ENCODE measurements at places on chromosomes 7 and 10.

GRCh38 chr7:151191544-151191943, 4.5 kb upstream of the ASB10 start:
- no peak for DNase-seq

DNA sequence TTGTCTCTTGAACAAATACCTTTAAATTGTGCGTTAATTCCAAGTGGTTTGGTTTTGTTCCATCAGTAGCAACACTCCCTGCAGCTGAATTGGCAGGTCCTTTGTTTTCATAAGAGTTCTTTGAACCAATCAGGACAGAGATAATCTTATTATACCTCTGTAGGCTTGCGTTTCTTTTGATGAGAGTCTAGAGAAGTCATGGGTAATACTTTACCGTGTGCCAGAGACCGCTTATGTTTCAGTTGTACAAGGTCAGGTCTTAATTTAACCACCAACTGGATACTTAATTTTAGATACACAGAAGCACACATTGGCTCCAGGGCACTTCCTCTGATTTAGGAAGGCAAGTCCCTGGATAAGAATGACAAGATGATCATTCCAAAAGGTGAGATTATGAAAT, at the start of gene ASB15:
Gene ASB15 (plus strand): TSS at position 292 of the 400 bp plus-strand sequence. CDS start 12,682 bp downstream, outside the sequence.
- DNase-seq: no peak

GRCh38 chr10:77031531-77032187, 605.9 kb downstream of the KCNMA1 start:
- no peak for DNase-seq

- DNase-seq: no peak
These were observed 30.4 kb upstream of the JAZF1 start for GRCh38 chr7:28211006-28211405.

DNA sequence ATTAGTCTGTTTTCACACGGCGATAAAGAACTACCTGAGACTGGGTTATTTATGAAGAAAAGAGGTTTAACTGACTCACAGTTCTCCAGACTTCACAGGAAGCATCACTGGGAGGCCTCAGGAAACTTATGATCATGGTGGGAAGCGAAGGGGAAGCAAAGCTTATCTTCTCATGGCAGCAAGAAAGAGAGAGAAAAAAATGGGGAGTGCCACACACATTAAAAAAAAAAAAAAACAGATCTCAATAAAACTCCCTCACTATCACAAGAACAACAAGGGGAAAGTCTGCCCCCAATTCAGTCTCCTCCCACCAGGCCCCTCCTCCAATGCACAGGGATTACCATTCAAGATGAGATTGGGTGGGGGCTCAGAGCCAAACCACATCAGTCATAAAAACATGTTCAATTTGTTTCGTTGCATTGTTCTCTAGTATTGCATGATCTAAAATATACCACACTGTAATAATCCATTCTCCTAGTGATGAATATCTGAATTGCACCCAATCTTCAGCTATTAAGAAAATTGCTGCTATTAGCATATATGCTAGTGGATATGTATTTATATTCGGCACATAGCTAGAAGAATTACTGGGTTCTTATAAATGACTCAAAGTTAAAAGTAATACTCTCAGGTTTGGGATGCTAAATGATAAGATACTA, 328.9 kb upstream of the KCND2 start:
- DNase-seq: no peak

DNA sequence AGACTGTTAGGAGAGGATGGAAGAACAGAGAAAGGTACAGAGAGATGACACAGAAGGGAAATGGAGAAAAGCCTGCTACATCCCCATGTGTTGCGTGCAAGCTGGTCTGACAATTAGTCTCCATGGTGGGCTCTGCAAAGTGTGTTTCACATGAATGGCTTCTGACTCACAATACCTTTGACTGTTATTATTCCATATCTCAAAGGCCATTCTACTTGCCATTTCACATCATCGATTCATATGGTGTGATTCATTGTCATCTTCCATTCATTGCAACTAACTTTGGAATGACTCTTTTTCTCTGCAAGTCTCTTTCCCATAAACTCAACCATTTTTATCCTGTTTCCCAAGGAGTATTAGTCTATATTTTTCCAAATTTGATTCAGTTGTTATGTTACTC, 208.9 kb upstream of the INHBA start:
- peak; percentile 51 for DNase-seq

DNA sequence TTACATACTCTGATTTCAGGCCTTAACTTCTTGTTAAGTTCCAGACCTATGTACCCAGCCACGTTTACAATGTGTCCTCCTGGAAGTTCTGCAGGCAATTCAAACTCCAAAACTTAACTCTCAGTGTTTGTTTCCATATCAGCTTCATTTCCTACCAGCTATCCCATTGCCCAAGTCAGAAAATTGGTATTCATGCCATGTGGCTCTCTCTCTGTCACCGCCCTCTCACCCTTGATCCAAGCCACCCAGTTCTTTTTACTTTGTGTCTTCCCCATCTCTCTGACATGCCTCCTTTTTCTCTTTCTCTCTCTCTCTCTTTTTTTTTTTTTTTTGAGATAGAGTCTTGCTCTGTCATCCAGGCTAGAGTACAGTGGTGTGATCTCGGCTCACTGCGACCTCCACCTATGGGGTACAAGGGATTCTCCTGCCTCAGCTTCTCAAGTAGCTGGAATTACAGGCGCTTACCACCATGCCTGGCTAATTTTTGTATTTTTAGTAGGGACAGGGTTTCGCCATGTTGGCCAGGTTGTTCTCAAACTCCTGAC, 33.9 kb downstream of the ARL4A start:
- no peak for DNase-seq

- no peak for DNase-seq
These were observed 39.2 kb downstream of the DNAJC9 start for GRCh38 chr10:73207883-73208282.

DNA sequence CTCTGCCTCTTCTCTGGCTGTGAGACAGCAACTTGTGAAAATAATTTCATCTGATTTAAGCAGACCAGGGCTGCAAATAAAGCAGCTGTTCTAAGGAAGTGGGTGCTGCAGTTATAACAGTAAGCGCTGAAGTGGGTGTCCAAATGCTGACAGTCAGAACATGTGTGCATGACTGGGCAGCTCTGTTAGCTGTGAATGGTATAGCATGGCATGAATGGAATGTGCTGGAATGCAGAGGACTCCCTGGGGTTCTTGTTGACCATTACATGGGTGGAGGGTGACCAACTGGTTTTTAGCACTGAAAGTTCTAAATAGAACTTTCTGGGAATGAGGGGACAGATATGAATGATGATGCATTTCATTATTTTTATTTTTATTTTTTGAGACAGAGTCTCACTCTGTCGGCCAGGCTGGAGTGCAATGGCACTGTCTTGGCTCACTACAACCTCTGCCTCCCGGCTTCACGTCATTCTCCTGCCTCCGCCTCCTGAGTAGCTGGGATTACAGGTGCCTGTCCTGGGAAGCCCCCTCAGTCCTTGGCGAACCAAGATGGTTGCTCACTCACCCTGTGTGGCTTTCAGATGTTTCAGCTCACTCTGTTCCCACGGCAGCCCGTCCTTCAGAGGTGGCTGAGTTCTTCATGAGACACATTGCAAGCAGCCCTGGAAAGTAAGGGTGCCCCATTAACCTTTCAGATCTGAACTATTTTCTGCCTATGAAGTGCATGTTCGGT, 319.8 kb upstream of the PHYHIPL start:
- DNase-seq: peak; percentile 93

DNA sequence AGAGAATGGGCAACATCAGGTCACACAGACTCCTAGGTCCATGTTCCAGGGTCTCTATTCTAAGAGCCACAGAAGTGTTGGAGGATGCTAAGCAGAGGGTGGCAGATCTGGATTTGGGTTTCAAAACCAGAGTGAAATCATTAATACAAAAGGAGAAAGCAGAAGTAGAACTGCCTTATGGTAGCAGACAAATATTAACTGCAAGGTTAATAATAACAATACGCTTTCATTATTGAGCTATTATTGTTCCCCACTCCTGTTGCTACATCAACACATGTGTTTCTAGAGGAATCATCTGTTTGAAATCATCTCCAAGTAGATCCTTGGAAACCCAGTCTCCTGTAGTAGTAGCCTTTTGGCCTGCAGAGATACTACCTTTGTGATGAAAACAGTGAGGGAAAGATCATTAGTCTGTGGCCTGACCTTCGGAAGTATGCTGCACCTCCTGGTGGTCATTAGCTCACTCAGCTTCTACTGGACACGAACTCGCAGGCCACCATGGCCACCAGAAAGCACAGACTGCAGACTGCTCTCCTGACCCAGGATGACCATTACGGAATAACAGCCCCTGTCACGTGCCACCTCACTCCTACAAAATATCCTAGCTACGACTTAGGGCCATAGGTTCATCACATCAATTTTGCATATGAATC, 84.6 kb downstream of the XPNPEP1 start:
- no peak for DNase-seq

GRCh38 chr7:3861941-3862340, 560.9 kb downstream of the SDK1 start:
- peak; percentile 9 for DNase-seq

GRCh38 chr10:86261470-86261869, 105.1 kb downstream of the GRID1 start:
- DNase-seq: no peak

DNA sequence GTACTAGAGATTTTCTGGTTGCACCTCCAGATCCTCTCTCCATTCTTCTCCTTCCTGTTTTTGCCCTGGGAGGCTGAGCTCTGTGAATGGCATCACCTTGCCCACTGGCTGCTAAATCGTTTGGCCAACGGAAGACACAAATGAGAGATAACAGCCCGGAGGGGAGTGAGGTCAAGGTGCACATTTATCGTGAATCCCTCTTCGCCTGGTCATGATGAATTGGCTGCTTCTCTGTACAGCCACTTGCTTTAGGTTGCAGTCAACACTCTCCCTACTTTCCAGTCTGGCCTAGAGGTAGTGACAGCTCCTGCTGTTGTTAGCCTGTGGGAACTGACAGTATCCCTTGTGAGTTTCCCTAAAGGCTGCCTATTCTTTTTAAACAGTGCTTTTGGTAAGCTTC, 85.4 kb upstream of the CHCHD3 start:
- no peak for DNase-seq

- DNase-seq: no peak
These were observed 519.2 kb downstream of the TCERG1L start for GRCh38 chr10:130792096-130792845.

DNA sequence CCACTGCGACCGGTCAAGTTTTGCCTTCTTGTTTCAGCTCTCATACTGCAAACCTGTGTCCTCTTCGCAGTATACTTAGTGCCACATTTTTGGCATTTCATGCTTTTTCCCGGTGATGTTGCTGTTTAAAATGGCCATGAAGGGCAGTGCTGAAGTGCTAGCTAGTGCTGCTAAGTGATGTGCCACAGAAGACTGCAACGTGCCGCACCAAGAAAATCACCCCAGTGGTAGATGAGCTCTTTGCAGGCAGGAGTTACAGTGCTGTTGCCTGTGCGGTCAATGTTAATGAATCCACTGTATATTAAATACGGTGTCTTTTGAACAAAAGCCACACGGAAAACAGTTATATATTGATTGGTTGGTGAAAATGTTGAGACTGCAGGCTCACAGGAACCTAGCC, 120.3 kb downstream of the ANLN start:
- no peak for DNase-seq

DNA sequence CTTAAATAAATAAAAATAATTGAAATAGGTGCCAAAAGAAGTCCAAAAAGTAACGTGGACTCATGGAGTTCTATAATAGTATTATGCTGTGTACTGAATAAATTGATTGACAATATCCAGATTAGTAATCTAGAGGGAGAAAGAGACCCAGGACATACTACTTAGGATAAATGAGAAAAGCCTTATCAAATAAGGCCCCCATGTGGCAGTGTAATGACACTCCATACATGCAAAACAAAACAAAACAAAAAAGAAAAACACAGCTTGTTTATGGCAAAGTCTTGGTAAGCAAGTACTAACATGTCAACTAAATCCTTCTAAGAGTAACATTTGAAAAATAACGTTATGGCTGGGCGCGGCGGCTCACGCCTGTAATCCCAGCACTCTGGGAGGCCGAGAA, 3.6 kb upstream of the RUNDC3B start:
- DNase-seq: no peak

DNA sequence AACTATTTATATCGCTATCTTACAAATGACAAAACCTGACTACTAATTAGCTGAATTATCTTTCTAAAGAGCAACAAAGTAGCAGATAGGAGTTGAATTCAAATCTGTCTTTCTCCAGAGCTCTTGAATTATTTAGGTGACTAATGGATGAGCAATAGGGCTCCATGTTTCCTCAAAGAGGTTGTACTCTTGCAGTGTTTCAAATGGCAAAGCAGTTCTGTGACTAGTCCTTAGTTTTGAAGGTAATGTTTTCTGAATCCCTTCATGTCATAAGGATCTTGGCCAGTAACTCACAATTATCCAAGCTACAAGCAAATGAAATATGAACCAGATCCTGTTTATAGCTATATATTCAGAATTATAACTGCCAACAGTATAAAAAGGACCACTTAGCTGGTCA, 999.7 kb downstream of the NRG3 start:
- DNase-seq: peak; percentile 50

GRCh38 chr10:115046686-115047236, 46.4 kb upstream of the ATRNL1 start:
- no peak for DNase-seq

DNA sequence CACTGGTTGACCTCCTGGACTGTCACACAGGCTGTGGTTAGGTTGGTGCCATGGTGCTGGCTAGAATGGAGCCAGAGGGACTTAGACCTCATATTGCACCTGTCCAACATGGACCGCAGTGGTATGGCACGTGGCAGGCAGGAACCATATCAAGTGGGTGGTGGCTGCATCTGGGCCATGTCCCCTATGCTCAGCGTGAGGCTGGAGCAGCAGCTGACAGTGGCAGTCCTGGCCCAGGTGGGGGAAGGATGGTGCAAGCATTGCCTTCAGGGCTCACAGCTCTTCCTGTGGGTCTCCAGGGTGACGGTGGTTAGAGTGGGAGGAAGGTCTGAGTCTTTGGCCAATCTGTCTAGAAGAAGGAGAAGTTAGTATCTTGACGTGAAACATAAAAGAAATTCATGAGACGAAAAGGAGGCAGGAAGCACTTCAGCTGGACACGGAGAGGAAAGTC, 54.5 kb upstream of the PFKFB3 start:
- DNase-seq: no peak

GRCh38 chr10:112426111-112426510, 20.6 kb downstream of the ZDHHC6 start:
- DNase-seq: no peak

DNA sequence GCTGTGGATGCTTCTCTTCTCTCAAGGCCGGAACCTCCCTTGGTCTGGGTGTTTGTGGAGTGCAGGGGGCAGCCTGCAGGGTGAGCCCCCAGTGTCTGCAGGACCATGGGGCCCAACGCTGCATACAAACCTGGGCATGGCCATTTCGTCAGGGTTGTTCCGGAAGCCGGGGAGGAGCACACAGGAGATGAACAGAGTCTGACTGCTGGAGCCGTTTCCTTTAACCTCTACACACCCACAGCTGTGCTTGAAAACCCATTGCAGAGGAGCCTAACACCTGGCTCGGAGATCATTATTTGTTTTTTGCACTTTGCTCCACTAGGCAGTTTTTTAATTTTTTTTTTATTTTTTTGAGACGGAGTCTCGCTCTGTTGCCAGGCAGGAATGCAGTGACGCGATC, 167.6 kb upstream of the INSYN2A start:
- no peak for DNase-seq

GRCh38 chr10:122514045-122514840, 46.3 kb upstream of the DMBT1 start:
- no peak for DNase-seq

GRCh38 chr7:150444674-150445365, 5.6 kb upstream of the GIMAP8 start:
- no peak for DNase-seq

Measured in HT1080 (cell line).